Activated T-helper 1 cell treated with anti-CD3 and anti-CD28 coated beads, Interleukin-2, amount 50 U/mL, for 16 hours (primary cell): ENCODE measurements at places on chromosomes 11 and 22.

DNA sequence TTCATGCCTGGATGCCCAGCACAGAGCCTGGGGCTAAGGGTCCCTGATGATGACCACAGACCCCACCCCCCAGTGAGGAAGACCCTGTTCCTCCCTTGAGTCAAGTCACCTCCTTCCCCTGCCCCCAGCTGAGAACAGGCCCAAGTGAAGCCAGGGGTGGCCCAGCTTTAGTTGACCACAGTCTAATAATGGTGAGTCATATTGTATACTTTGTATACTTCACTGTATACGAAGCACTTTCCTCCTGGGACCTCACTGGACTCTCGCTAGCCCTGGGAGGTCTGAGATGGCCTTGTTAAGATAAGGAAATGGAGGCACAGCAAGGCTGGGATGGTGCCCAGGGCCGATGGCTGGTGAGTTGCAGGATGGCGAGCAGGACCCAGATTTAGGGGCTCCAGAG lies 3.7 kb upstream of the FLRT1 start:
- no peak for DNase-seq

- no peak for DNase-seq
These were observed 69.1 kb upstream of the PPARA start for GRCh38 chr22:46081036-46081830.

DNA sequence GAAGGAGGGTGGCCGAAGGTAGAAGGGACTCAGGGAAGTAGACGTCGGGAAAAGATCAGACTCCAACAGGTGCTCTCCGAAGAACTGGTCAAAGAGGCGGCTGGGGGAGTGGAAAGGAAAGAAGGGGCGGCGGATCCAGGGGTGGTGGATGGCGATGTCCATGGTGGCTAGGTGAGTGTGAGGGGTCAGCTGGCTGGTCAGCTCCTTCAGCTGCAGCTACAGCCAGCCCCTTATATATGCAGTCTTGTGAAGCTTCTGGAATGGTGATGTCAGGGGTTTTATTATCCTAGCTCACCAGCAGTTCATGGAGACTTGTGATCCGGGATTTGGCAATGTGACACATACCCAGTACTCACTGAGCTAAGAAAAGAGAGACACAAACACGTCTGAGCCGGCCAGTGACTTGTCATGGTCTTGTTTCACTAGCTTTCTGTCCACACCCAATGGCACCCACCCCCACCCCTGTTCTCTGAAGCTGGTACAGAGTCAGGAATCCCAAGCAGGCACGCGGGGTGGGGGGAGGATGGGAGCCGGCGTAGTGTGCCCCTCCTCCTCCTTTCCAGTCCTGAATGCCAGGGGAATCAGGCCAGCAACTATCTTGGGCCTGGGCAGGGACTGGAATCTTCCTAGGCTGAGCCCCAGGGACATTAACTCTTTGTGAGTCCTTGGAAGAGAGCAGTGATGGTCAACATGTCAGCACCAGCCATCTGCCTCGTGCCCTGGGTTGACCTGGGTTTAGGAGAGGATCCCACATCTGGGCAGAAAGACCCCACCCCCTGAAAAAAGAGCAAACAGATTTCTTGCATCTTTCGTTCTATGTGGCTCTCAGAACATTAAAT lies at the start of gene CRYAB:
Gene CRYAB, minus strand, starts transcription at position 208 of the 839 bp plus-strand sequence. Its CDS starts 46 bp downstream, at position 162.
- DNase-seq, result no peak

DNA sequence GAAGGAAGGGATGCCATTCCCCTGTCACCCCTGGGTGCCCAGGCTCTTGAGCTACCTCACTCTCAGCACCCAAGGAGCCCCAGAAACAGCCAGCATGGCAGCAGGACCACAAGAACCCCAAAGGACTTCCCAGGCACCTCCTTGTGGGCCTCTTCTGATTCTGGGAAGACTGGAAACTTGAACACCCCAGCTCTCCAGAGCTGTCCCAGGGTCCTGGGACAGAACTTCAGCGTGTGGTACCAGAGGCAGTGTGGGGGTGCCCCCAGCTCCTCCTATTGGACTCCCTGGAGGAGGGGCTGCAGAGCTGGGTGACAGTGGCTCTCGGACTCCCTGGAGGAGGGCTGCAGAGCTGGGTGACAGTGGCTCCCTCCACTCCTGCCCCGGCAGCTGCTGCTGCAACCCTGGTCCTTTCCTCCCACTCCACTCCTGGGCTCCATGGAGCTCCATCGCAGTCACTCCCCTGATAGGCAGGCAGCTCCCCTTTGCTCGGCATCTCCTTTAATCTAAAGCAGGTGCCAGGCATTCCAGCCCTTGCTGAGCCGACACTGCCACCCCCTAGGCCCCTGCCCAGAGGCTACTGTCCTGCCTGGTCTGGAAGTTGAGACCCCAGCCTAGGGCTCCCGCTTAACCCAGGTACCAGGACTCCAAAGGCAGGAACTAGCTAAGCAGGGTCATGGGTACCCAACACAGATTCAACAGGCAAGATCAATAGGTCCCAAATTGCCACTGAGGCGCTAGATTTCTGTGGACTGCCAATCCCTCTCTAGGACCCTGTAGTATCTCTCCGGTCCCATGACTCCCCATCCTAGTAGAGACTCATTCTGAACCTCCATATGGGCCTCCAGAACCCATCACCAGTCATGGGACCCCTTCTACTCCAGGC lies 2.7 kb downstream of the BCL9L start:
- no peak for DNase-seq

DNA sequence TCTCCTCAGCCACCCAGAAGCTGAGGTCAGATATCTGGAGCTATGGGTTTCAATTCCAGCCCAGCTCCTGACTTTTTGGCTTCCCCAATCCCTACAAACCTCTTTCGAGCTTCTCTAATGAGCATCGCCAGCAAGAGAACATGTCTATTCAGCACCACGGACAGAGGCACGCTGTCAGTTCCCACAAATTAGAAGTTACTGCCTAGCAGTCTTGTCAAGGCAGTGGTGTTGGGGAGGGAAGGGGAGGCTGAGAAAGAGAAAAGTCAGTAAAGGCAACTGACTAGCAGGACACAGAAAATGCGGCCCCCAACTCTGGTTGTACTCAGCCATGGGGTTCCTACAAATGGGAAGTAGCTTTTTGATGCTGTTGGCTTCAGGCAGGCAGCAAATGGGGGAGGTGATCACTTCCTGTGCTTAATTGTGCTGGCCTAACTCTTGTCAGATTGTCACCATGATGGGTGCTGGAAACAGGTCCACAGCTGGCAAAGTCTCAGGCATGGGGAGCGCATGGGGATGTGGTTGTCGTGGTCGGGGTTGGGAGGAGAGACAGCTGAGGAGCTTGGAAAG lies 205.9 kb downstream of the ST3GAL4 start:
- no peak for DNase-seq

GRCh38 chr11:76769645-76770586 lies 13.2 kb upstream of the TSKU start:
- no peak for DNase-seq

- DNase-seq, result peak; percentile 16
These were observed 63.0 kb downstream of the TNRC6B start for GRCh38 chr22:40240686-40241085.

GRCh38 chr11:66326261-66327111 lies 9.6 kb upstream of the CD248 start:
- DNase-seq, result no peak
